Liver (tissue), 10 donors: ENCODE measurements at places on chromosomes 4 and X. TPM values are rescaled to one million over a fixed set of nuclear protein-coding genes. Genes with fewer than 3 reads are reported as not detected.

Gene CFAP299
- not detected for polyA plus RNA-seq

Gene FAT4
- polyA plus RNA-seq = 0.96 TPM

Gene ASB9
- 2.4 TPM for polyA plus RNA-seq

Gene CTAG1A
- polyA plus RNA-seq = not detected

Gene TMEM184C
- 12.6 TPM for polyA plus RNA-seq

Gene ATOH1
- not detected for polyA plus RNA-seq

Gene PIGA
- polyA plus RNA-seq = 3.3 TPM

Gene NOA1
- 2.3 TPM for polyA plus RNA-seq

GRCh38 chrX:46408553-46409407, 136.4 kb downstream of the ZNF674 start:
- DNase-seq = peak; percentile 66

DNA sequence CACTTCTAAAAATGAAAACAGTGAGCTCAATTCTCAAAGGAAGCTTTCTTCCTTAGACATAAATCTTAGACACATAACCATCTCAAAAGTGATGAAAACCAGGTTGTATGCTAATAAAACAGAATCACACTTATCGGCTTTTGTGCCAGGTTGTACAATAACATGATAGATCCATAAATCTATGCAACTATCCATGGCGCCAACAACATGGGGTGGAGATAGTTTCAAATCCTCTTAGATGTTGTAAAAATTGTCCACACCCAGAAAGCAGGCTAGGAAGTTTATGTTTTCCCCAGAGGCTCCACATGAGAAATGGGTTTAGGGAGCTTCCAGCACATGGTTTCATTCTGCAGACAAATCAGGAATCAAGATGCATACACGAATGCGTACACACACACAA, 165.3 kb upstream of the MAP3K15 start:
- DNase-seq = no peak

GRCh38 chrX:12080265-12080664, 58.0 kb upstream of the FRMPD4 start:
- DNase-seq = no peak

GRCh38 chrX:5916945-5917344, 311.7 kb downstream of the NLGN4X start:
- no peak for DNase-seq

DNA sequence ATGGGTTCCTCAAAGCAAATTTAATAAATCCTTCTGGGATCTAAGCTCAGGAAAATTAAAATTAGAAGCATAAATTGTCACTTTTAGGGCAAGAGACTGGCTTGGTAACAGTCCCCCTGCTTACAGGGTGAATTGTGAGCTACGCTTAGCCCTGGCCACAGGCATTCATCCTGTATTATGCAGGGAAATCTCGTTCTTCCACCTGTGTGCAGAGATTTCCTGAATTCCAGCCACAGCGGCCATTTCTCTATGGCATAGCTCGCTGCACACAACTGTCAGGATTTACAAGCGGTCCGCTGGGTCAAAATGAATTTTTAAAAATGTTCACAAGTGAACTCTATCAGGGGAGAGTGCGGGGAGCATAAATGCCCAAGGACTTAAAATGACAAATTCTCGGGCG, 111.9 kb downstream of the DCTD start:
- DNase-seq = no peak

- DNase-seq = no peak
These were observed 173.5 kb downstream of the ANK2 start for GRCh38 chr4:113223001-113223400.

- peak; percentile 40 for DNase-seq
These were observed 651 bp downstream of the UCHL1 start for GRCh38 chr4:41257257-41257901.

GRCh38 chrX:15679246-15679645, 14.6 kb upstream of the CLTRN start:
- no peak for DNase-seq
